ENCODE measurements at places on chromosomes 6 and 20.

DNA sequence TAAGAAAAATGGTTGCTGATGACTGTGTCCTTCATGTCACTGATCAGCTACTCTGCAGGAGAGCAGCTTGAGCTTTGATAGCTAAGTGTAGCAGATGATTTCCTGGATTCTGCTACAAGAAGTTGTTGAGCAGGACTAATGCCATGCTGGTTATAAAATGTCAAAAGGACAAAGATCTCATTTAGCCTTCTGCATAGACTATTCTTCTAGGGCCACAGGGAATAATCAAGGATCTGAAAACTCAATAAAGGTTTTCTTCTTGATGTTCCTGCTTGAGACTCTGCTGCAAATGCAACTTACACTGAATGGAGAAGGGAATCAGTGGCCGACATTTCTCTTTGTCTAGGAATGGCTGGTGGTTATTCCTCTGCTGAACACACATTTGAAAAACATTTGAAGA lies 360.3 kb upstream of the PTCHD4 start:
- DNase-seq = no peak

DNA sequence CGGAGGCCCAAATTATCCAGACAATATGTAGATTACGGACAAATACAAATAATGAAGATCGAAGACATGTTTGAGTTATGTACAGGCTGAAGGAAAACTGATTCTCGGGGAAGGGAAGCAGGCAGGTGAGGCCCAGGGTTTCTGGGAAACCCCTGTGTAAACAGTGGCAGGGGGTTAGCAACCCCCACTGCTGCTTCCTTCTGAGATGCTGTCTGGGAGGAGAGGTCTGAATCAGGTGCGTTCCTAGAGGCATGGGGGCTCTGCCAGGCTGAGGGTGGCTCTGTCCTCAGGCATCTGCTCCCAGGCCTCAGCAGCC lies 7.2 kb upstream of the MDGA1 start:
- DNase-seq = no peak

DNA sequence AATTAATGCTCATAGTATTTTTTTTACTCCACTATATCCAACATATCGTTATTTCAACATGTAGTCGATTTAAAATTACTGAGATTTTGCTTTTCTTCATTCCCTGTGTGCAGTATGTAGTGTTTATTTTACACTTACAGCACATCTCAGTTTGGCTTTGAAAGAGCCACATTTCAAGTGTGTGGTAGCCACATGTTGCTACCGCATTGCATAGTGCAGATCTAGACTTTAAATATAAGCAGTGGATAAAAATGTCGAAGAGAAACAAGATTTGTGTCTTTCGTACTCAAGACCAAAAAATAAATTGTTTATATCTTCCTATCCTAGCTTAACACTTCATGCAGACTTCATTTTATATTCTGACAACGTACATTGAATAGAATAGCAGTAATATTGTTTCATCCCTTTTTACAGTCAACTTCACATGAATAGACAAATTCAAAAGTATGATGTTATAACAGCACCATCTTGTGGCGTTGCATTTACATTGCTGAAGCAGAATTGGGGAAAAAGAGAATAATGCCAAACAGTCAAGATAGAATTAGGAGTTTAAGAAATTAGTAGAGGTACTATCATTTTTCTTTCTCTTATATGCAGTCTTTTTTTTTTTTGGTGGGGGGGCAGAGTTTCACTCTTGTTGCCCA lies 29.9 kb downstream of the FBXO5 start:
- DNase-seq = no peak

- DNase-seq = no peak
Measured at GRCh38 chr20:34715384-34715783, 11.2 kb downstream of the TP53INP2 start.

GRCh38 chr6:30823534-30823865 lies 60.8 kb upstream of the DDR1 start:
- no peak for DNase-seq

- DNase-seq = no peak
Measured at GRCh38 chr6:150153905-150154492, 11.2 kb downstream of the PPP1R14C start.

DNA sequence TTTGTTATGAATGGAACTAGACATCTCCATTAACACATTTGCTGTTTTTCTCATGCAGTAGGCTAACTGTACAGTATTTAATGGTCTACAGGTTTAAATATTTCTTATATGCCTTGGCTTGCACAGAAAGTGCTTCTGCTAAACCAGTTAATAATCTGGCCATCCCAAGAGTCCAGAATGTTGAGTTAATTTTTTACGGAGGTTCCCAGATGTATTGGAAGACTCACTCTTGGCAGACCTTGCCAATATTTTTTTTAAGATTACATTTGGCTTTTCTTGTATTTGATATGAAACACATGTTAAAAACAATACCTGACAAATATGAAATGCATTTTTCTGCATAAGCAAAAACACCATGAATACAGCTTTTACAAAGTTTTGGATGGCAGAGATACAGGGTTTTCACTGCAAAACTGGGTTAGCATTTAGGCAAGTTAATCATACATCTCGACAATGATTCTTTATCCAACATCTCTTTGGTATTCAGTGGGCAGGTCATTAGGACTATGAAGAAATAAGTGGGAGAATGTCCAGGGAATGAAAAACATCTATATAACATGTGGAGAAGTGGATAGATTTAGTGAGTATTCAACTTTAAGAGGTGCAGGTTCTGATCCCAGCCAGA lies 94.0 kb downstream of the SGK1 start:
- DNase-seq = no peak

GRCh38 chr20:5372371-5372770 lies 55.6 kb upstream of the PROKR2 start:
- DNase-seq = no peak

DNA sequence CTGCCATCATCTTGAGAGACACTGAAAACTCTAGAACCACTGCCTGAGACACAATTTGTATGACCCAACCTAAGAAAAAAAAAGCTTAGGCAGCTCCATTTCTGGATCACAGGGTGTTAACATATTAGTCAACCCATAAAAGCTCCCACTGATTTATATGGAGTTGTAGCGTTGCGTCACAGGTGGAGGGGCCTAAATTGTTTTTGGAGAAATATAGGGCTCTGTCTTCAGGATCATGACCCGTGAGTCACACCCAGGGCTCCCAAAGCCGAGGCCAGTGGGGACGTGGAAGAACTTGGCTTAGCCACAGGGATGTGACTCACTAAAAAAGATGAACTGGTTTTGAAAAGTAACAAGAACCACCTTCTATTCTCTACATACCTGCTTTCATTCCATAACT lies 116.5 kb upstream of the BMP2 start:
- DNase-seq = no peak

- no peak for DNase-seq
Measured at GRCh38 chr20:53237461-53237860, 265.3 kb downstream of the TSHZ2 start.

DNA sequence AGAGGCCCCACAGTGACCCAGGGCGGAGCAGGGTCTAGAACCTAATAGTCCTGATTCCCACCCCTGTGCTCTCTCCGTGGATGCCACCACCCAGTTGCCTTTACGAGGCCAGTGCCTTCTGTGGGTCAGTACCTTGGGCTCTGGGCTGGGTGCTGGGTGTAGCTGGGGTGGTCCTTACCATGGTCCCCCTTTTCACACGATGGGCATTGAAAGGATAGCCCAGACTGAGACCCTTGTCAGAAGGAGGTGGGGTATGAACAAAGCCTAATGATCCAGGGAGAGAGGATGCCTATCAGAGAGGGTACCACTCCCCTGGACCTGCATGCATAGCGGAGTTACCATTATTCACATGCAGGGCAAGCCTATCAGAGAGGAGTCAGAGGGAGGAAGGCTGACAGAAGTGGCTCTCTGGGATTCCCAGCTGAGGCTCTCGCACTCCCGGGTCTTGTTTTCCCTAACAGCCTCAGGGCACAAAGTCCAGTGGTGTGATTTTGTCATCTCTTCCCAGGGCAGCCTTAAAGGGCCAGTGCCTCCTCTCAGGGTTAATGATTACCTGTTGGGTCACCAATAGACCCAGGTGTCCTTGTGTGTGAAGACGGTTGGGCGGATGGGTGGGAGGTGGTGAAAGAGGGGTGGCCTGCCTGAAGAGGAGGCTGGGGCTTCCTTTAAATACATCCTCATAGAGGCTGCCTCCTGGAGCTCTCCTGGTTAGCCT lies 36.2 kb downstream of the VEGFA start:
- DNase-seq = no peak

GRCh38 chr20:37349517-37350491 lies 3.9 kb downstream of the SRC start:
- DNase-seq = no peak

GRCh38 chr6:14616656-14617055 lies 499.1 kb downstream of the CD83 start:
- DNase-seq = no peak

- no peak for DNase-seq
Measured at GRCh38 chr6:2643935-2644539, 106.7 kb downstream of the MYLK4 start.

GRCh38 chr20:8315639-8316573 lies 183.8 kb downstream of the PLCB1 start:
- no peak for DNase-seq

DNA sequence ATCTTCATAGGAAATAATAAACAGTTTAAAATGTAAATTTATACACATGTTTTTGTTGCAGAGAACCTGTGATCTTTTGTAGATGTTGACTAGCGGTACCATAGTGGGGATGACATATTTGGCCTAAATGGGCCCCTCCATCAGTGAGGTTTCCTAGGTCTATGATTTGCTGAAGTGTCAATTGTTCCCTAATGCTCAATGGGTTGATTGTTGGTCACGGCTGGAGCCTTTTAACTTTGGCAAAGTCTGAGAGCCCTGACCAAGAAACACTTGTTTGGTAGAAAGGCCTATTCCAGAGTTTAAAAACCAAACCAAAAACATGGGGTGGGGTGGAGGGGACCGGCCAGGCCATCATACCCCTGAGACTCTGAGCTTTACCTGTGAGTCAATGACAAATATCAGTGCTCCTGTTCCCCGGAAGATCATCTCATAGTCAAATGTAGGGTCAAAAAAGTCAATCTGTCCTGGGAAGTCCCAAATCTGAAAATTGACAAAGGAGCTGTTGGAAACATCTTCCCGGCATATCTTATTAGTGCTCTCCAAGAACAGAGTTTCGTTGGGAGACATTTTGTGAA lies 25.1 kb downstream of the RRAGD start:
- DNase-seq = no peak

Data from activated T-cell treated with anti-CD3 and anti-CD28 coated beads, Interleukin-2, amount 50 U/mL, for 48 hours (primary cell).